Astrocyte of the cerebellum (primary cell): ENCODE measurements at places on chromosomes 2 and 18.
A peak's percentile ranks its signal among the peaks of the same experiment; 100 is the strongest.

DNA sequence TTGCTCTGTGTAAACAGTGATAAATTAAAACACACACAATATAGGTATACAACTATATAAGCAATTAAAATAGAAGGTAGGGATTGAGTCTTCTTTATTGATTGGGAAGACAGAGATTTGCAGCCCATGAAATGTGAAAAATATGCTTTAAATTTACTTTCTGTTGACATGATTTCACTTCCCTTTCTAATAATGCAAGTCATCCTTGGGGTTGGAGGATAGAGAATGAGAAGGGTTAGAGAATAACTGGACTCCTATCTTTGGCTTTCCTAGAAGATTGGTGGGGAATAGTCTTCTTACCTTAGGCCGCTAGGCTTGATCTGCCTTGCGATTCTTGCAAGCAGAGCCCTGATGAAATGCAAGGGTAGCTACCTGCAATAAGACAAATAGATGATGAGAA, 339.8 kb downstream of the NYAP2 start:
- DNase-seq: no peak

- peak; percentile 53 for DNase-seq
Measured at GRCh38 chr18:48832938-48833700, 117.6 kb downstream of the SMAD7 start.

DNA sequence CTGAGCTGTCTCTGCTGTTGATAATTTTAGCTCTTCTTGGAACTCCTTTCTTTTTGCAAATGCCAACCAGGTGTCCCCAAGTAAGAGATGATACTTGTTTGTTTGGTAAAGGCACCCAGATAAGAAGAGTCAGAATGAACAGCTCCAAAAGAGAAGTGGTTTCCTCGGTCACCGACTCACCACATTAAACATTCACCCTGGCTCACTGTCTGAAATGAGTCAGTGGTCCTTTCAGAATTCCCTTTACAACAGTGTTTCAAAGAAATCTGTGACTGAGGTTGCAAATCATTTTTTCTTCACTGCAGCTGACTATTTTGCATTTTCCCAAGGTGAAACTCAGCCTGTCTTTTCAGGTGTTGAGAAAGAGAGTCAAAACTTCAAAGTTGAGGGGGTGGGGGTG, 16.2 kb upstream of the CXCR4 start:
- DNase-seq: no peak

- no peak for DNase-seq
Measured at GRCh38 chr2:17069564-17069963, 403.9 kb upstream of the CYRIA start.

GRCh38 chr2:37343537-37344434, 644 bp upstream of the QPCT start:
- DNase-seq: peak; percentile 34

DNA sequence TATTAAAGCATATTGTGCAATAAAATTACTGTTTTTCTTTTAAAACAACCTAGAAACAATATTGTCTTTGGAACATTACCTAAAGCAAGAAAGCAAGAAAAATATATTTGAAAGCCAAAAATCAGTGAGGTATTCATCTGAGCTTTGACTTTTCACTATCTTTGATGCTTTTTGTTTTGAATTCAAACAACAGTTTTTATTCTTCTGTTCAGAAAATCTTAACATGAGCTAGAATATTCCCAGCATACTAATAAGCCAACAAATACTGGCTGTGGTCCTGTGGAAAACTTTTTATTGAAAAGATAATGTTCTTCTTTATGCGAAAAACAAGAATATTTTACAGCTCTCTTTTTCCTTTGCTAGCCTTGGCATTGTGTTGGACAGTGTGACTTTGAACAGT, 19.8 kb downstream of the FAM171B start:
- no peak for DNase-seq
